ENCODE measurements at places on chromosomes 6 and 20.

DNA sequence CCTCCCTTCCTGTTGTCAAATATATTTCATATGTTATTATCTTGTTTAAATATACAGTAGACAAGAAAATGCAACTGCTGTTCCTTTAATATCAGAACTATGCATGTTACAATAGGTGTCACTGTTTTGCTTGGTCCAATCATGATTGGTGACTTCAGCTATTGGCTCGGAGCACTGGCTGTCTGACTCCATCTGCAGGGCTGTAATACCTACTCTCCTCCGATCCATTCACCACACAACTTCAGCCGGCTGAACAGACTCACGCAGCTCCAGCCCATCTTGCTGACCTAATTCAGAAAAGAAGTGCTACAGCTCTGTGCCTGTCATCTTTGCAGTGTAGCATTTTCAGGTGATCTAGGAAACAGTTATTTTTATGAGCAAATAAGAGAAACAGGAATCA is at the start of gene BTBD3:
Gene BTBD3, plus strand, starts transcription at position 231 of the 400 bp plus-strand sequence. CDS start 383 bp downstream, outside the sequence.
- no peak for DNase-seq

- DNase-seq: no peak
These were observed 21.7 kb downstream of the MYB start for GRCh38 chr6:135202836-135203235.

DNA sequence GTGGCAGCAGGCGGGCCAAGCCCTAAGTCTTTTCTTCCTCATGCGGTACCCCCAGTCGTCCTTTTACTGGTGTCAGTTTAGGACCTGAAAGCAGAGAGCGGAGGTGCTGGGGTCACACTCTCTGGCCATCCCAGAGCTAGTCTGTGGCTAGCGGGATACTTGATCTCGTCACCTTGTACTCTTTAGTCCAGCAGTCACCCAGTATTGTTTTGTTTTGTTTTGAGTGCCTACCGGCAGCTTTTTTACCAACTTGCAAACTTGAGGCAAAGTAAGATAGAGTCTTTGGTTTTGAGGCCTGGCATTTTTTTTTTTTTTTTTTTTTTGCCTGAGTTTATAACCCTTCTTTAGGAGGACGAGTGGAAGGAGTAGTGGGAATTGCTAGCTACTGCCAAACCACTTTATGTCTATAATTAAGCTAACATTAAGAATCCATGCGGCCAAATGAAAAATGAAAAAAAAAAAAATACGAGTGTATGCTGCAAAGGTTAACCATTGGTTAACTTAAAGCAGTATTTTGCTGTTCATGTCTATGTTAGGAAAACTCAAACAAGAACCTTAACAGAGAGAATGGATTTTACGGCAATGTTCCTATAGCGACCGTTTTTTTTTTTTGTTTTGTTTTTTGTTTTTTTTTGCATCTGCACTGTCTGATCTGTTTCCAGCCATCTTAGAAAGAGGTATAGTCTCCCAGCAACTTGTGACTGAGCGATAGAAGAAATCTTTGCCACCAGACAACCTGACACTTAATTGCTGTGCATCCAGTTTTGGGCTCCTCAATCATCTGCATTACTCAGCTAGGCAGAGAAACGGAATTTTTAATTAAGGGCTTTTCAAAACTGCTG is 56.9 kb downstream of the FAM217A start:
- peak; percentile 47 for DNase-seq

- no peak for DNase-seq
These were observed 2.7 kb downstream of the MOCS1 start for GRCh38 chr6:39931607-39932006.

DNA sequence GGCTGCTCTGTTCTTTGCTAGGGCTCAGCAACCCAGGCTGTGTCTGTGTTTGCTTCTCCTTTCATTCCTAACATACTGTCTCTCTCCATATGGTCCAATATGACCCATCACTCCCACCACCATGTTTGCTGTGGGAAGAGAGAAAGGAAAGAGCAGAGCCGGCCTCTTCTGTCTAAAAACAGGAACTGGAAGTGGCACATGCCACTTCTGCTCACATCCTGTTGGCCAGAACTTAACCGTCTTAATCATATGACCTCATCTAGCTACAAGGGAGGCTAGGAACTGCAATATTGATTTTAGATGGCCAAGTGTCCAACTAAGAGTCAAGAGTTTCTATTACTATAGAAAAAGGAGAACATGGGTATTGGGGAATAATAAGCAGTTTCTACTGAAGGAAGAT is 212.5 kb upstream of the CHD6 start:
- no peak for DNase-seq

DNA sequence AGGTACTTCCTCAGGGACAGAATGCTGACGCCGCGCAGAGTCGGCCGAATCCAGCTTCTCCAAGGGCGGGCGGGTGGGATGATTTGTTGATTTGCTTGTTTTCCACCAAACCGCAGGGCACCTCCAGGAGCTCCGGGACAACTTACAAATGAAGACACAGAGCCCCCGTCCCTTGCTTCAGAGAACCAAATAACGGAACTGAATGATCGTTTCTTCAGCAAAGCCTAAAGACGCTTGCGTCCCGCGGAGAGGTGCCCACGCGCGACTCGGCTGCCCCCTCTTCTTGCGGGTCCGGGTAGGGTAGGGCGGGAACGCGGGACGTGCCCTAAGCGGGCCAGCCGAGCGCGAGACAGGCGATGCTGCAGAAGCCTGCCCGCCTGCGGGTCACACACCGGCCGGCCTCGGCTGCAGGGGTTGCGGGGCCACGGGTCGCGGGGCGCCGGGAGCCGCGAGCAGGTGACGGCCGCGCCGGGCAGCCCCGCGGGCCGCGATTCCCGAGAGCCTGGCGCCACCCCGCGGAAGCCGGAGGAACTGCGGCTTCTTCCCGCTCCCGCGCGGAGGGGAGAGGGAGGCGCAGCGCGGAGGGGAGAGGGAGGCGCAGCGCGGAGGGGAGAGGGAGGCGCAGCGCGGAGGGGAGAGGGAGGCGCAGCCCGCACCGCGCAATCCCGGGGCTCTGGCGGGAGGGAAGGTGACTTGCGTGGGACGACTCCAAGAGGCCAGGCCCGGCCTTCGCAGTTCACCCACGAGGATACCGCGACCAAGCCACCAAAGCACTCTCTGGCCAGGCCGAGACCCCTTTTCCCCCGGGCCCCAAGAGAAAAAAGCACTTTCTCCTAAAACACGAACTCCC is 7.7 kb upstream of the FOXF2 start:
- no peak for DNase-seq

- no peak for DNase-seq
These were observed 383.8 kb downstream of the ADGRB3 start for GRCh38 chr6:69018906-69019305.

DNA sequence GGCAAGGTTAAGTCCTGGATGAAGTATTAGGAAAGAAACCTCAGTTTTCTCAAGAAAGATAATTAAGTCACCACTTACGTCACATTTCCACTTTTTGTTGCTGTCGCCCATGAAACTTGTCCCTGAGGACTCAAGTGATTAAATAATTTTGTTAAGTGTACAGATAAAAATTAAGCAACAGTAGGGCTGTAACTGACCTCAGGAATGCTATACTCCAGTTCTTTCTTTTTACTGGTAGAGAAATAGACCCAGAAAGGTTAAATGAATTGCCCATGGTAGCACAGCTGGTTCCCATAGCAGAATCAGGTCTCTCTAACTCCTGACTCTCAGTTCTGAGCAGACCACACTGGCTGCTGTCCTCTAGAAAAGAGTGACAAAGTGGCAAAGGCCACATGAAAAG is 54.5 kb downstream of the CLIC5 start:
- DNase-seq: no peak

GRCh38 chr6:52571099-52571755 is 5.6 kb downstream of the TRAM2 start:
- DNase-seq: no peak

GRCh38 chr6:134706806-134707205 is 243.1 kb downstream of the ALDH8A1 start:
- no peak for DNase-seq

DNA sequence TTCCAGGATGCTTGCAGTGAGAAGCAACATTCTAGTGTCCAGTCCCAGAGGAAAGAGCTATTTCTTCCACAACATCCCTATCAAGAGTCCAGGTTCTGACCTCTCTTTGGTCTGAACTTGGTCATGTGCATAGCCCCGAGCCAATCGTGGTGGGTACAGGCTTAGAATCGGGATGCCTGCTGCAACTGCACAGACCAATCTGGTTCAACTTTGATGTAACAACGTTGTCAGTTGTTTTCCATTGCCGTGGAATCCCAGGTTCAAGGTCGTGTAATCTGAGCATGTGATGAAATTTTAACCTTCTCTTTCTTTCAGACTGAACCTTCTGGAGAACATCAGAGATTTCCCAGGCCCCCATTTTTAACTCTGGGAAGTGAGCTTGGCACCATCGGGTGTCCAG is 130.5 kb downstream of the ANKRD60 start:
- DNase-seq: no peak

DNA sequence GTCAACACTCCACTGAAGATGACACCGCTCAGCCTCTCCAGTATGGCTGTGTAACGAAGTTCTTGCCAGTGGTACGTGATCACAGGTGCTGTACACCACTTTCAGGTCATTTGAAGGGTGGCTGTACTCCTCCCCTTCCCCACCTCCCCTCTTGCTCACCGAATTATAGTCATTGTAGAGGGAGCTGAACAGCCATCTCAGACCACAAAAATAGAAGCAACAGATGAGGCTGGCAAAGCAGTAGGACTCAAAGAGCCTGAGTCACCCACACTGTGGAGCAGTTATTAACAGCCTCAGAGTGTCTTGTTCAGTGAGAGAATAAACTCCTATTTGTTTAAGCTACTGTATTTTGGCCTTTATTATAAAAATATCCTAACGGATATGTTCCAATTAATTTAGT is 192.5 kb upstream of the MCHR2 start:
- DNase-seq: no peak

GRCh38 chr6:15026832-15027231 is 219.0 kb upstream of the JARID2 start:
- no peak for DNase-seq
